ENCODE measurements at places on chromosomes 5 and 9.

DNA sequence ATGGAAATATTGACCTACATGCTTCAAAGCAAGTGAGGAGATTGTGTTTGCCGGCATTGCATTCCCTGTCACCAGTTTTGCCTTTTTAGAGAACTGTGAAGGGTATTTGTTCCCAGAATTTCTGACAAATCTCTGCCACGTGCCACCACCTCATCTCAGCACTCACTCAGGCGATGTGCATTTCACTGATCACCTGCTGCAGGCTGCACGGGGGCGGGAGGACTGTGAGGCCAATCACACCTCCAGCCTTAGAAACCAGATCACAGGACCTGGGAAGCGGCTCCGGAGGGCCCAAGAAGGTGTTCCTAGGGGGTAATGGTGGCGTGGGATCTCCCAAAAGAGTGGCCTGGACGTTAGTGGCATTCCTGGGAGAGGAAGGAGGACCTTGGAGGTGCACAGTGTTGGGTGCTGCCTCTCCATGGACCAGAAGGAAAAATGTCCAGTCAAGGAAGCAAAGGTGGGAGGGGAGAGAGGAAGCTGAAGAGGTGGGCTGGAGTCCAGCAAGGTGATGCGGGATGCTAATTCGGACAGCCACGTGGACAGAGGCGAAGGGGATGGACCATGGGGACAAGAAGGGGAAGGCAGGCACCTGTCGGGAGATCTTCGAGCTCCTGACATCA lies 63.6 kb upstream of the OLFM1 start:
- no peak for DNase-seq

DNA sequence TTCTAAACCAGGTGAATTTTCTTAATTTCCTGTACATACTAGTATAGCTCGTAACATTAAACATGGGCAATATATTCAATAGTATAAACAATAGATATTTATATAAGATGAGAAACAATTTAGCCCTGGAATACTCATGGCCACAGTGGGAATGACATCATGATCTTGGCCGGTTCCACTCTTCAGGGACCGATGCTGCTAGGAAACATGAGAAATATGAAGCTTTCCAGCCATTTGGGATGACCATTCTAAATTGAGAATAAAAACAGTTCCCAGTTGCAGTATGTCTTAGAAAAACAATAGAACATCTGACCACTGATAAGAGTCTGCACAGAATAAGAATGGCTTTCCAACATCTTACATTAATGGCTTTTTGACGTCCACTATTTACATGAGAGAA lies 33.3 kb upstream of the SLCO6A1 start:
- no peak for DNase-seq

- no peak for DNase-seq
Observed at GRCh38 chr5:34913072-34913471, 2.2 kb downstream of the RAD1 start.

DNA sequence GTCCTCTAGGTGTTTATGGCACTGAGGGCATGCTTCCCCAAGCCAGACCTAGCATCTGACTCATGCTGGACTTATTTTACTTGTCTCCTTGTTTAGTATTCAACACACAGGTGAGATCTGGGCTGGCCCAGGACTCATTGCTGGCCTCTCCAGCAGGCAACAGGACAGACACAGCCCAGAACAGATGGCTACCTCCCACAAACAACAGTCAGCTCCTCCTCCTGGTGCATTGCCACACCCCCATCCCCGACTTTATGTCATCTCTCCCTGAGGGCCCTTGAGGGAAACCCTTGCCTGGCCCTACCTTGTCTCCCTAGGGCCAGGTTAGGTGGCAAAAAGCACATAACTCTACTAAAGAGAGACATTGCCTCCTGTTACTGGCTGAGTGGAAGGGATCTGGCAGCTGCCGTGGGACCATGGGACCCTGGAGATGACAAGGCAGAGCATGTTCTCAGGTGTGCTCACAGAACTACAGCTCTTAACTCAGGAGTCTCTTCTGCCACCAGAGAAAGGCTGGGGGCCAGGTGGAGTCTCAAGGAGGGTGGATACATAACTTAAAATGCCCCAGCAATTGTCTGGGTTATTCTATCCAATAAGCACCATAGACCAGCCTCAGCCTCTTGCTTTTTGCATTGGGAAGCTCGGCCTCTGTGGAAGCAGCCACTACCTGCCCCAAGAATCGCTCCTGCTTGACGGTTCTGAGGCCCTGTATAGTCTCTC lies 2.3 kb downstream of the ACSL6 start:
- DNase-seq: no peak

- DNase-seq: no peak
Observed at GRCh38 chr5:88938488-88938887, 55.5 kb upstream of the MEF2C start.
